ENCODE measurements at places on chromosomes 7 and 10.

DNA sequence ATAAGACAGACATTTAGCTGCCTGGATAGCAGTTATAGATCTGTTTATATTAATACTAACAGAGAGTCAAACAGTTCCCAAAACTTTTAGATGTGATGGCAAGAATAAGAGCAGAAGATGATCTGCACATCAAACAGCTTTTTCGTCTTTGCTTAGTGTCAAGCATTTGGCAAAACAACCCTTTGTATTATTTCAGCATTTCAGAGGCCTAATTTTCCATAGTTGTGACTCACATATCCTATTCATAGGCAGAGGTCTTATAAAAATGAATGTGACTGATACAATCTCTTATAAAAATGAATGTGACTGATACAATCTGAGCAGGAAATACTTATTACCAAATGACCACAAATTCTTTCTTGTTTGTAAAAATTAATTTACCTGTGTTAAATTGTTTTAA is 71.2 kb downstream of the LRRTM3 start:
- DNase-seq: no peak

DNA sequence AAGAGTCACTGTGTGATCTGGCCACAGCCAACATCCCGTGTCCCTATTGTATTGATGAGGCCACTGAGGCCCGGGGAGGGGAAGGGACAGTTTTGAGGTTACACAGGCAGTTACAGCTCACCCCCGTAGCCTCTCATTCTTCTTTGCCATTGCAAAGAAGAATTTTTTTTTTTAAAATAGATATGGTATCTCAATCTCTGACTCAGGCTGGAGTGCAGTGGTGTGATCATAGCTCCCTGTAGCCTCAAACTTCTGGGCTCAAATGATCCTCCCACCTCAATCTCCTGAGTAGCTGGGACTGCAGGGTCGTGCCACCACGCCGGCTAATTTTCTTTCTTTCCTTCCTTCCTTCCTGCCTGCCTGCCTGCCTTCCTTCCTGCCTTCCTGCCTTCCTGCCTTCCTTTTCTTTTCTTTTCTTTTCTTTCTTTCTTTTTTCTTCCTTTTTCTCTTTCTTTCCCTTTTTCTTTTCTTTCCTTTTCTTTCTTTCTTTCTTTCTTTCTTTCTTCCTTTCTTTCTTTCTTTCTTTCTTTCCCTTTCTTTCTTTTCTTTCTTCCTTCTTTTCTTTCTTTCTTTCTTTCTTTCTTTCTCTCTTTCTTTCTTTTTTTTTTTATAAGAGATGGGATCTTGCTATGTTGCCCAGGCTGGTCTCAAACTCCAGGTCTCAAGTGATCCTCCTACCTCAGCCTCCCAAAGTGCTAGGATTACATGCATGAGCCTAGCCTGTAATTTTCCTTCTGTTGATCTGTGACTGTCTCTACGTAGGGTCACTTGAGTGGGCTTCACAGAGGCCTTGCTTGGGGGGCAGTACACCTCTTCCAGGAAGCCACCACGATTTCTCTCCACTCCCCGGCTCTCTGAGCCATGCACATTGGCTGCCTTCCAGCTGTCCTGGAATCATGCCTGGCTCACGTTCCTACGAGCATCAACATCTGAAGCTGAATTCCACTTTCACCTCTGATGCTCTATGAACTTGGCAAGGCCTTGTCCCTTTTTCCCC is 31.3 kb downstream of the TMEM270 start:
- DNase-seq: no peak

- DNase-seq: no peak
These were observed 51.2 kb downstream of the ANLN start for GRCh38 chr7:36440880-36441279.

GRCh38 chr7:124397134-124397533 is 364.3 kb upstream of the TMEM229A start:
- no peak for DNase-seq

DNA sequence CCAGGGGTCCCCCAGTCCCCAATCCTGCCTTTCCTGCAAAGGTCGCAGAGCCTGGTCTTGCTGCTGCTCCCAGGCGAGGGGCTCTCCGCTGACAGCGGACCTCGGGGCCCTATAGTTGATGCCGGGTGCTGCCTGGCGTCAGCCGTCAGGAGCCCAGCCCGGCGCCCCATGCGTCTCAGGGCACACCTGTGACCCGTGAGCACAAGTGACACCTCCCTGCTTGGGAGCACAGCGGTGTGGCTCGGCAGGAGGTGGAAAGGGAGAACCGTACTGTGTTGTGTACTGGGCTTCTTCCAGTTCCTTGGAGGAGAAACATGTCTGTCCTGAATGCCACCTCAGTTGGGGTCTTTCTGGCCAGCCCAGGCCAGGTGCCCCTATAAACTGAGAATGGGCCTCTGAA is 56.7 kb downstream of the LHPP start:
- DNase-seq: no peak

DNA sequence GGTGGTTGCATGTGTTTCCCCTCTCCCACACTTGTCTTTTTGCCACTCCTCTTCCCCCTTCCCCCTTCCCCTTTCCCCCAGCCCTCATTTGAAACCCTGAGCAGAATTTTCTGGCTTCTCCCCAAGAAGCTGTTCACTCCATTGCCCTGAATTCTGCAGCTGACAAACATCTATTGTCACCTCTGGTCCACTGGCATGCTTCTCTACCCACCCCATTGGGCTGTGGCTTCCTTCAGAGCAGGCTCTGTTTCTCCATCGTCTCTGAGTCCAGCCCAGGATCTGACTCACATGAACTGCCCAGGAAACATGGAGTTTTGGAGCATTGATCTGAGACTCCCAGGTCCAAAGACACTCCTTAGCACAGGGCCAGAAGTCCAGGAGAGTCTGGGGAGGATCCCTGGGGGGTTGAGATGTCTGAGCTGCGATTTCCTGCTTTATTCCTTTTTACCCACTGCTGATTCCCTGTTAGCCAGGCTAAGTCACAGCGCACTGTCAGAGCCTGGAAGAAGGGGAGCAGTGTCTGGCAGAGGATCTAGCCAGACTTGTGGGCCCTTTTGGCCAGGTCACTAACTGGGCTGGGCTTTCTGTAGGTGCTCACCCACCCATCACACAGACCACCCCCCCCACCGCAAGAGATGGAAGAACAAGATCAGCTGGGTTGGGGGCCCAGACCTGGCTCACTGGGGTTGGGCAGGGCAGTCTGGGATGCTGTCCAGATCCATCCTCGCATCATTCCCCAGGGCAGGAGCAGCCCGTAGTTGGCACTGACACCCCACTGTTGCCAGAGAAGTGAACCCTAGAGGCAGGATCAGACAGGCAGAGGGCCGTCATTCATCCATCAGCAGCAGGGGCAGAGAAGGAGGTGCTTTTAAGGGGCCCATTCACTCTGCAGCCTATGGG is 3.5 kb downstream of the CHAT start:
- DNase-seq: no peak

DNA sequence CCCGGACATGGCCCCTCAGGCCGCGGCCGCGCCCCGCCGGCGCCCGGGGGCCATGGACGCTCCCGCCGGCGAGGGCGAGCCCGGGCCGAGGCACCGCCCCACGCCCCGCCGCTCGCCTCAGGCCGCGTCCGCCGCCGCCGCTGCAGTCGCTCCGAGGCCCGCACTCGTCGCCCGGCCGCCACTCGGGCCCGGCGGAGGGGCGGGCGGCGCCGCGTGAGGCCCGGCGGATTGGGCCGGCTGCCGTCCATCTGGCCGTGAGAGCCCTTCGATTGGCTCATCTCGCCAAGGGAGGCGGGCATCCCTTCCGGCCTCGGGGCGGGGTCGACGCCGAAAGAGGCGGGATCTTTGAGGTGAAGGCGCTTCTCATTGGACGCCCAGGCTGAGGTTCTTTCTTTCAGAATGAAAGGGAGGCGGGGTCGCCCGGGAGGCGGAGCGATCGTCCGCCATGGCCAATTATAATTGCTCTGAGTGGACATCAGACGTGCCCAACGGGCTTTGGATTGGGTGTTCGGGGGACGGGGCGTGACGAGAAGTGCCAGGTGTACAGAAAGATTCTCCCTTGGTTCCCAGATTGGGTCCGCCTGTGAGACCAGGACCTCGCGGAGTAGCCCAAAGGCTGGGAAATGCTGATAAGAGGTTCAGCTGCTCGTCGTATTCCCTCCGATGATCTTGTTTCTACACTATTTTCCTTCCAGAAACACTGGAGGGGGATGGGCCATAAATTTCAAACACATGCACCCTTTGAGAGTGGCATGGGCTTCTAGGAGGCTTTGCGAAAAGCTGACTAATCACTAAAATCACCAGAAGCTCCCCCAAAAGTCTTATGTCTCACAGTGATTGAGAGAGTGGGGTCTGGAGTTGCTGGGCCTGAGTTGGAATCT is at the start of gene GNA12:
Gene GNA12 (minus strand): TSS at position 156 of the 881 bp plus-strand sequence. CDS start 147 bp downstream, at position 9.
- DNase-seq: peak; percentile 96

GRCh38 chr7:155189590-155189989 is 108.1 kb upstream of the INSIG1 start:
- DNase-seq: no peak

DNA sequence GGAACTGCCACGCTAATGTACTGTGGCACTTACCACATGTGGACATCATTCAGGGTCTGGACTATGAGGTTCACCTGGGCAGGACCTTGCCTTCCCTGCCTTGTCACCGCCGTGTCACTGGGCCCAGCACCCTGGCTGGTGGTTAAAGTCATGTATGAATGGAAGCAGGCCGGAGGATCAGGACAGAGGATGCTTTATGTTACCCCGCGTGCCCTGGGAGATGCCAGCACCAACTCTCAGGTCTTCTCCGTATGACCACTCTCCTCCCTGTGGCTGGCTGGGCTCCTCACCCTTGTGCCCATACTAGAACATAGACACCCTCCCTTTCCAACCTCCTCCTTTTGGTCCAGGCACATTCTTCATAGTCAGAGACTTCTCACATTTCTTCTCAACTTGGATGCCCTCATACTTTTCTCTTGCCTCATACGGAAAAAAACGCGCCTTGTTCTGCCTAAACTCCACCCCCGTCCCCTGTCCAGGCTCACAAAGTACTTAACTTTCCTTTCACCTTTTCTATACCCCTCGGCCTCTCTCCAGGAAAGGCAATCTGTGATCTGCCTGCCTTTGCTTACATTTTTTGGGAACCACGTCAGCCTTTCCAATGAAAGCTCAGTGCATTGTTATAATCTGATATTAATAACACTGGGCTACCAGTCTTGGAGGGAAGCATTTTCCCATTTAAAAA is 240.0 kb downstream of the TEX36 start:
- no peak for DNase-seq

- DNase-seq: no peak
These were observed 10.7 kb downstream of the HIP1 start for GRCh38 chr7:75727881-75728593.

GRCh38 chr10:63489838-63490237 is 24.1 kb upstream of the JMJD1C start:
- no peak for DNase-seq

DNA sequence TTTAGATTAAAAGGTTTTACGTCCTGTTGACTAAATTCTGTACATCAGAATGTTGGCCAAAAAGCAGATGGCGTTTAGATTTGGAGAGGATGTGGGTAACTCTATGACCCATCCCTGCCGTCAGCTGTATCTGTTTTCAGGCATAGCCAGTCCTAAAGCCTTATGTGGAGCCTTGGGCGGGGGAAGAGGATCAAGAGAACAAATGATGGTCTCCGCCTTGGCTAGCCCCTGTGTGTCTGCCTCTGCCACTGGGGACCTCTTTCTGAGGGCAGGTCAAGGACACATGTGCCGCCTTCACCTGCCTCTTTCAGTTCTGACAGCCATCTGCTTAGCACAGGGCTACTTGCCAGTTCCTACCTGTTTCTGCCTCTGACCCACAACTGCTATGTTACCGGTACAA is 24.1 kb downstream of the PDSS1 start:
- no peak for DNase-seq

GRCh38 chr10:14356921-14357320 is 26.2 kb upstream of the FRMD4A start:
- DNase-seq: no peak

DNA sequence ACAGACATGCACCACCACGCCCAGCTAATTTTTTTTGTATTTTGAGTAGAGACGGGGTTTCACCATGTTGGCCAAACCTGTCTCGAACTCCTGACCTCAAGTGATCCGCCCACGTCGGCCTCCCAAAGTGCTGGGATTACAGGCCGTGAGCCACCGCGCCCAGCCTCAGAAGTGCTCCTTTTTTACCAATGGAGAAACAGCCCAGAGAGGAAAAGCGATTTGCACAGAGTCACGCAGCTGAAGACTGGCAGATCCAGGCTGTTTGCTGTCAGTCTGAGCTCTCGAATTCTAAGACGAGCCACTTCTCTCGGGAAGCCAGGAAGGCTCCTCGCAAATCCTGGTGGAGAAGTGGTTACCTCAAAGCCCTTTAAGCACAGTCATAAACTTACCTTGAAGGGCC is 57.4 kb upstream of the SDK1 start:
- DNase-seq: no peak

GRCh38 chr10:57142925-57143576 is 782.0 kb upstream of the ZWINT start:
- DNase-seq: no peak

- DNase-seq: no peak
These were observed 39.9 kb upstream of the FGL2 start for GRCh38 chr7:77239471-77239870.

DNA sequence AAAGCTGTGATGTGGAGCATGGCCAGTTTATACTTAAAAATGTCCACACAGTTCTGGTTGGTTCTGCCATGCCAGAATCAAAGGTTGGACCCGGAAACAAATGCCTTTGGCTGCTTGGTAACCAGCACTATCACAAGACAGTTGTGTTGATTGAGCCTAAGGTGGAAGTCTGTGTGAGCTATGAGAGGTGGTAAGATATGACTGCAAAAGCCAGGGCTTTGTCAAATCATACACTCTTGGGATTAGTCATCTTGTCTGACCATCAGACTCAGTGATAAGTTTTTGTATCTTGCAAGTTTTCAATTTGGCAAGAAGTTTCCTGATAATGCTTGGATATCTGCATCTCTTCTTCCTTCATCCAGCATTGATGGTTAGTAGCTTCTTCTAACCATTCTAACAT is 35.5 kb downstream of the GPR141 start:
- no peak for DNase-seq

GRCh38 chr10:26556748-26557640 is 118.9 kb downstream of the APBB1IP start:
- no peak for DNase-seq

- DNase-seq: no peak
These were observed 32.9 kb upstream of the RAPGEF5 start for GRCh38 chr7:22389892-22390291.

DNA sequence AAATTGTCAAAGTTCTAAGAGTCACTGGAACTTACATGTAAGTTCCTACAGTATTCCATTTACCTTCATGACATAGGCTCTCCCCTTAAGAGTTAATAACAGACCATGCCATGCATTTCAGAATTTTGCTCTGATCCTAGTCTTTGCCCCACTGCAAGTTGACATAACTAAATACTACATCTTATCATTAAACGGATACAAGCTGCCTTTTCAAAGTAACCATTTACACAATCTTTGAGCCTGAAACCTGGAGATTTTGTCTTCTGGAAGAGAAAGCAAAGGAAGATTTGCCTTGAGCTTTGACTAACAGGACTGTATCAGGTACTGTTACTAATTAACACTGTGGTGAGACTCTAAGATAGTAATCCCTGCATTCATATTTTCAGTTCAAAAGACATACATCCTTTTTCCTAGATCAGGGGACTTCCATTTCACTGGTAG is 9.3 kb upstream of the AKR1D1 start:
- no peak for DNase-seq

GRCh38 chr10:122504610-122504950 is 43.2 kb downstream of the HTRA1 start:
- DNase-seq: no peak

- DNase-seq: no peak
These were observed 23.9 kb upstream of the CYCS start for GRCh38 chr7:25148772-25149575.

GRCh38 chr7:111568419-111568818 is 6.1 kb upstream of the IMMP2L start:
- no peak for DNase-seq

GRCh38 chr10:19164461-19164860 is 115.9 kb downstream of the MALRD1 start:
- no peak for DNase-seq

- no peak for DNase-seq
These were observed 50.2 kb downstream of the MTURN start for GRCh38 chr7:30184791-30185487.

All from stimulated activated CD4-positive, alpha-beta T cell treated with anti-CD3 and anti-CD28 coated beads, Interleukin-1b, Interleukin-23, amount 100 ng/mL, for 1 hour (primary cell).